ENCODE measurements at places on chromosomes 5 and 9. TPM values are rescaled to one million over a fixed set of nuclear protein-coding genes. Genes with fewer than 3 reads are reported as not detected.

Gene ROR2
- 0.12 TPM for total RNA-seq

Gene ETF1
- 170 TPM for total RNA-seq

DNA sequence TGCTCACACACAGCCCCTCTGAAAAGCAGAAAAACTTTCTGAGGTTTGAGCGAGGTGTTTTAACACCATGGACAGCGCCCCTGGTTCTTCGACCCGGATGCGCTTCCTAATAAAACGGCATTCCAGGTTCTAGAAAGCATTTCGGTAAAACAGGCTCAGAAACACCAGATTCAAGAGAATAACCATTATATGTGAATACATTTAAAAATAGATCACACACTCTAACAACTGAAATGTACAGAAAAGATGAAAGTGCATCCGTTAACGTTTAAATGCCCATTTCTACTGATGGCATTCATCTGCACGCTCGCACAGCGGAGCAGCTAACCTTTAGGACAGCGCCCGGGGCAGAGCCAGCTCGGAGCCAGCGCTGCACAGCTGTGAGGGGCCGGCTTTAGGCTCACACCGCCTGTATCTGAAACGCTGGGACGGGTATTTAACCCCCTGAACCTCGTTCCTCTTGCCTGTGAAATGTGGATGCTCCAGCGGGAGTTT, 26.3 kb upstream of the TENT4A start:
- H3K36me3 ChIP-seq = no peaks in the 10 kb centered on the region
- peak; percentile 15 for DNase-seq
- H3K4me1 ChIP-seq = peaks cover 5% of the 10 kb centered on the region
- no peak overlapping the region for H3K27ac ChIP-seq

GRCh38 chr5:55517804-55518203, 17.0 kb downstream of the PLPP1 start:
- H3K4me3 ChIP-seq = no peak overlapping the region
- H3K27me3 ChIP-seq = no peaks in the 10 kb centered on the region
- no peak for DNase-seq

GRCh38 chr5:7541898-7542297, 146.0 kb downstream of the ADCY2 start:
- no peaks in the 10 kb centered on the region for H3K36me3 ChIP-seq
- H3K4me3 ChIP-seq = no peak overlapping the region
- DNase-seq = no peak
- H3K27me3 ChIP-seq = no peaks in the 10 kb centered on the region
- no peak overlapping the region for H3K27ac ChIP-seq

DNA sequence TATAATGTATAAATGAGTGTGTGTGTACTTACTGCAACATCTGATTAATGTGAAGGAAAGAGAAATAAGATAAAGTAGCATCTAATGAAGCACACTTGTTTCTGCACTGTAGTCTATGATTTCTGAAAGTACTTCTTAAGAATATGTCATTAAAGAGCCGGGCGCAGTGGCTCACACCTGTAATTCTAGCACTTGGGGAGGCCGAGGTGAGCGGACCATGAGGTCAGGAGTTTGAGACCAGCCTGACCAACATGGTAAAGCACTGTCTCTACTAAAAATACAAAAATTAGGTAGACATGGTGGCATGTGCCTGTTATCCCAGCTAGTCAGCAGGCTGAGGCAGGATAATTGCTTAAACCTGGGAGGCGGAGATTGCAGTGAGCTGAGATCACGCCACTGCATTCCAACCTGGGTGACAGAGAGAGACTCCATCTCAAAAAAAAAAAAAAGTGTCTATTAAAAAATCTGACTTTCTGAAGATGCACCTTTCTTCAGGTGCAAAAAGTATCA, 556.9 kb downstream of the PTPRD start:
- no peak overlapping the region for H3K27ac ChIP-seq
- H3K27me3 ChIP-seq = no peaks in the 10 kb centered on the region
- H3K4me1 ChIP-seq = no peaks in the 10 kb centered on the region

- peaks cover 30% of the 10 kb centered on the region for H3K36me3 ChIP-seq
- DNase-seq = no peak
- H3K27ac ChIP-seq = no peak overlapping the region
- no peak overlapping the region for H3K4me3 ChIP-seq
- no peaks in the 10 kb centered on the region for H3K27me3 ChIP-seq
Observed at GRCh38 chr9:77215874-77216273, 38.5 kb downstream of the VPS13A start.

DNA sequence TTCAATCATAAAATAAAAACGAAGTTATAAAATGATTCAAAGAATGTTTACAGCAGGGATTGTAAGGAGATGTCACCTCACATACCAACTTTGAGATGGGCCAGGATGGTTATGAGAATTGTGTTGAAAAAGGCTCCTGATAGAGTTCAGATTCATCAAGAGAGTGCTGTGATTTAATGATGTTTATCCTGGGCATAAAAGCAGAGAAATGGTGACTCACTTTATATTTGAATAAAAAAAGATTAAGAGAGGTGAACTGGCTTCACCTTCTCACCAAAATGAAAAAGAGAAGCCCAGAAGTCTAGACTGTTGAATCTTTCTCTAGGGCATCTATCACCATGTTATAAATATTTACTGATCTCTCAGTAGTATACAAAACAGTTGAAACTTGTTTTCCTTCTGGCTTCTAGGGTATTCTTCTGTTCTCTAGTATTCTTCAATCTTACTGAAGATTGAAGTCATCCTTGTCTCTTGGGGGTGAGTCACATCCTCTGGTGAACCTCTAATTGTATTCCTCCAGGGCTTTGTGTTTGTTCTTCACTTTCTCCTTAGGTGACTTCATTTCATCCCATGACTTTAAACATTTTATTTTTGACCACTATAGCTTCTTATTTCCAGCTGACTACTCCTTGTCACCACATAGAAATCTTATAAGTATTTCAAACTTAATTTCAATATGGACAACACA, 1237.3 kb upstream of the C9orf72 start:
- H3K27ac ChIP-seq = no peak overlapping the region
- DNase-seq = no peak
- H3K36me3 ChIP-seq = no peaks in the 10 kb centered on the region
- no peaks in the 10 kb centered on the region for H3K4me1 ChIP-seq
- no peak overlapping the region for H3K4me3 ChIP-seq

Gene SPACA9
- 0.32 TPM for total RNA-seq

DNA sequence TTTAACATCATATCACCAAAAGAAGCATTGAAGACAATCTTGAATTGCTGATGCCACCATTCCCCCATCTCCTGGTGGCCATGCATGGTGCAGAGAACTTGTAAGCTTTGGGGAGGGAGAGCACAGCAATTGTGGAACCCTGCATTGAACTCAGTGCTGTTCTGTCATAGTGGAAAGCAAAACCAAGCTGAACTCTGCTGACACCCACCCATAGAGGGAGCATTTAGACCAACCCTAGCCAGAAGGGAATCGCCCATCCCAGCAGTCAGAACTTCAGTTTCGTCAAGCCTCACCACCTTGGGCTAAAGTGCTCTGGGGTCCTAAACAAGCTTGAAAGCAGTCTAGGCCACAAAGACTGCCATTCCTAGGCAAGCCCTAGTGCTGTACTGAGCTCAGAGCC, 37.4 kb upstream of the RUSC2 start:
- DNase-seq = no peak
- no peak overlapping the region for H3K4me3 ChIP-seq
- H3K27me3 ChIP-seq = peaks cover 21% of the 10 kb centered on the region
- no peak overlapping the region for H3K27ac ChIP-seq
- no peaks in the 10 kb centered on the region for H3K4me1 ChIP-seq

Gene ZNF484
- 16.5 TPM for total RNA-seq

DNA sequence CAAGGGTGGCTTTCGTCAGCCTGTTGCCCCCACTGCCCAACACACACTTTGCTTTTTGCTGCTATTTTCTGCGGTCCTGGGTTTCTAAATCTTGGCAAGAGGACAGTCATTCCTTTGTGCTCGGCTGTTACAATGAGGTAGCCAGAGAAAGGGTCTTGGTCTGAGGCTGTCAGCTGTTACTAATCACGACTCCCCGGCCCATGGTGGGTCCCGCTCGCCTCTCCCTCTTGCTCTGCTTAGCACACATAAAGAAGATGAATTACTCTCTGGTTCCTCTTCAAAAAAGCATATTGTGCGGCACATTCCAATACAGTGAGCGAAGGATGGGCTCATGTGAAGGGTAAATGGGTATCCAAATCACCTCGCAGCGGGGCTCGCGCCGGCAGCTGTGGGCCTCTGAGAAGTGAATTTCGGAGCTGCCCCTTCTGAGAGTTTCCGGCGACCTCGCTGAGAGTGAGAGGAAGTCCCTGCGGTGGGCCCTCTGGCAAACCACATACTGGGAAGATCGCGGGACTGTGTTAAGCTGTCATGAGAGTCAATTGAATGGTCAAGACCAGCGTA, 56.0 kb downstream of the SLC1A3 start:
- no peaks in the 10 kb centered on the region for H3K36me3 ChIP-seq
- no peak overlapping the region for H3K27ac ChIP-seq
- DNase-seq = no peak
- peaks cover 7% of the 10 kb centered on the region for H3K27me3 ChIP-seq
- H3K4me1 ChIP-seq = no peaks in the 10 kb centered on the region
- no peak overlapping the region for H3K4me3 ChIP-seq

DNA sequence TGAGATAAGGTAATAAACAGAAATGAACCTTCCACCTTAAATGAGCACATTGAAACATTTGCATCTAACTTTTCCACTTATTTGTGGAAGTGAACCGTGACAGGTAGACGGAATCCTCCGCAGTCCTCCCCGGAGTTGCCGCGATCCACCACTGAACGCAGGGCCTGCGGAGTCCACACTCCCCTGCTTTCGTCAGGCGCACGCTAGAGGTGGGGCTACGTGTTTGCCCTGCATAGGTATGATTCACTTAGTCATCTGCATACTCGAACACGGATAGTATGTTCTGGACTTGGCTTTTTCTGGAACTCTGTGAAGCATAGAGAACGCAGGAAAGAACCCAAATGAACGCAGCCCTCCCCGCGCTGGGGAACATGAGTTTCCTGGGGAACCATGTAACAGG, 272.8 kb upstream of the IRX4 start:
- H3K4me1 ChIP-seq = no peaks in the 10 kb centered on the region
- no peak overlapping the region for H3K4me3 ChIP-seq
- H3K27ac ChIP-seq = no peak overlapping the region
- no peaks in the 10 kb centered on the region for H3K36me3 ChIP-seq
- no peaks in the 10 kb centered on the region for H3K27me3 ChIP-seq

DNA sequence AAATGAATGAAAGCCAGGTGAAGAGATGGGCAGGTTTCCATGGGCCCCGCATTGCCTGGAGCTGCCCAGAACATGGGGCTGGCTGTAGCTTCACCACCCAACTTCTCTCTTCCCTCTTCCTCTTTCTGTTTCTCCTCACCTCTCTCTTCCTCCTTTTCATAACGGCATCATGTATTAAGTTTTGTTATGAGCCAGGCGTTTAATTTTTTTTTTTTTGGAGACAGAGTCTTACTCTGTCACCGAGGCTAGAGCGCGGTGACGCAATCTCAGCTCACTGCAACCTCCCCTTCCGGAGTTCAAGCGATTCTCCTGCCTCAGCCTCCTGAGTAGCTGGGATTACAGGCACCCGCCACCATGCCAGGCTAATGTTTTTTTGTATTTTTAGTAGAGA, 13.0 kb upstream of the SPINK4 start:
- no peaks in the 10 kb centered on the region for H3K36me3 ChIP-seq
- no peak for DNase-seq
- no peak overlapping the region for H3K4me3 ChIP-seq
- H3K27ac ChIP-seq = no peak overlapping the region
- H3K4me1 ChIP-seq = no peaks in the 10 kb centered on the region

Gene SH3GL2
- total RNA-seq = not detected

GRCh38 chr5:176614805-176615478, 5.0 kb upstream of the GPRIN1 start:
- peaks cover 19% of the 10 kb centered on the region for H3K27me3 ChIP-seq
- no peak overlapping the region for H3K27ac ChIP-seq
- peaks cover 19% of the 10 kb centered on the region for H3K4me1 ChIP-seq
- H3K36me3 ChIP-seq = no peaks in the 10 kb centered on the region
- H3K4me3 ChIP-seq = no peak overlapping the region
- DNase-seq = no peak

DNA sequence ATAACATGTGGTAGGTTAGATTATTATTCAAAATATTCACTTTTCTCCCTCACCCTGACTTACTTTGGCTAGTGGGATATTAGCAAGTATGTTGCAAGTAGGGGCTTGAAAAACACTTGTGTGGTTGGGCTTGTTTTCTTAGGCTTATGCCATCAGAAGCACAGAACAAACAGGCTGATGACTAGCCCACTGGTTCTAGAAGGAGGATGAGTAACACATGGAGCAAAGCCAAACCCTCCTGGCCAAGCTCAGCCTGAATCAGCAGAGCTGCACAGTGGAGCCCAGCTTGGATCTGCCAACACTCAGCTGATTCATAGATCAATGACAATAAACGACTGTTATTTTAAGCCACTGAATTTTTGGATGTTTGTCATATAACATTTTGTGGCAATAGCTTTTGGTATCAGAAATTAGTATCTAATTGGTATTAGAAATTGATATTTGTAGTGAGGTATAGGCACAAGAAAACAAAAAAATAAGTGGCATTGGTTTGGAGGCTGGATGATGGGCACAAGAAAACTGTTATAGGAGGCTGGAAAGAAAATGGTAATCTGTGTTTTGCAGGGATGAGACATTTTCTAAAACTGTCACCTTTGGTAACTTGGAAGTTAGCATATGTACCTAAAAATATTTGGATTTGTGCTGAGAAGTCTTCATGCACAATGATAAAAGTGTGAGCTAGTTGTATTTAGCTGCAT, 46.1 kb upstream of the ZBED3 start:
- no peak for DNase-seq
- H3K4me3 ChIP-seq = no peak overlapping the region
- H3K27me3 ChIP-seq = peaks cover 6% of the 10 kb centered on the region
- no peak overlapping the region for H3K27ac ChIP-seq
- no peaks in the 10 kb centered on the region for H3K4me1 ChIP-seq
- no peaks in the 10 kb centered on the region for H3K36me3 ChIP-seq

Gene FBP2
- not detected for total RNA-seq
